ENCODE measurements at places on chromosomes 7 and 10. TPM values are rescaled to one million over a fixed set of nuclear protein-coding genes. Genes with fewer than 3 reads are reported as not detected.

The IPMK gene
- total RNA-seq, result 11.0 TPM

The NPSR1 gene
- not detected for total RNA-seq

The TRRAP gene
- 22.4 TPM for total RNA-seq

The SPDYE16 gene
- not detected for total RNA-seq

The NYAP1 gene
- 4.2 TPM for total RNA-seq

The TDRD1 gene
- not detected for total RNA-seq

- DNase-seq, result no peak
Observed at GRCh38 chr10:24866604-24867583, 85.5 kb downstream of the PRTFDC1 start.

GRCh38 chr7:82542665-82543064 lies 99.1 kb upstream of the CACNA2D1 start:
- DNase-seq, result no peak

GRCh38 chr7:133349101-133349500 lies 96.2 kb downstream of the EXOC4 start:
- no peak for DNase-seq

- no peak for DNase-seq
Observed at GRCh38 chr10:35470925-35471315, 134.2 kb upstream of the GJD4 start.

GRCh38 chr10:101146392-101147251 lies 15.5 kb downstream of the TLX1 start:
- DNase-seq, result no peak

DNA sequence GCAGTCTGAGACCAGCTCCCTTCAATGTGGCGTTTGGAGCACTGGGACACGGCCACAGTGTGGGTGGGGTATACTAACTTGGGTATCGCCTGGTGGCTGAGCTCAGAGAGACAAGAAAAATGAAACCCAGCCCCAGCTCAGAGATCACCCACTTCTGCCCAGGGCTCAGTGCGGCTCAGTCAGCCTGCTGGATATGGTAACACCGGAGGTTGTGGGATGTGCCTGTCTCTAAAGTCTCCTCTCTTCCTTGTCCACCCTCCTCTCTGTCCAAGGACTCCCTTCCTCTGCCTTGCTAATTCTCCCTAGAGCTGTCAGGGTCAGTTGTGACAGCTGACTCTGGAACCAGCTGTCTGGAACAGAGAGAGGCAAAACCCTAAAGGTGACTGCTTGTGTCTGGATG lies 149.1 kb downstream of the PTPN20 start:
- DNase-seq, result no peak

- DNase-seq, result peak; percentile 59
Observed at GRCh38 chr7:44073664-44074348, 8.4 kb upstream of the PGAM2 start.

DNA sequence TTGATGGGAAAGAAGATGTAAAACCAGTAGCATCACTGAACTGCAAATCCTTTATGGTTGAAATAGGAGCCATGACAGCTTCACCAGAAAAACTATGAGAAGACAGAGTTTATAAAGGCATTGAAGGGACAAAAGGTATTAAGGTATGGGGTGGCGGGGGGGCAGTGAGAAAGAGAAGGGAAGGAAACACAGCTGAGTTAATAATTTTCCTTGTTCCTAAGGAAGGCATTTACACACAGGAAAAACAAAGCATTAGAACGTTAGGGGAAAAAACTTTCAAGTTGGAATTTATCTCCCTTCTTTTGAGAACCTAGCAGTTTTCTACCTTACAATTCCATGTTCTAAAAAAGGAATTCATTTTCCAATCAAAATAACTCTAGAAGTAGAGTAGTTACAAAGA lies 4.4 kb downstream of the LARP4B start:
- DNase-seq, result no peak

DNA sequence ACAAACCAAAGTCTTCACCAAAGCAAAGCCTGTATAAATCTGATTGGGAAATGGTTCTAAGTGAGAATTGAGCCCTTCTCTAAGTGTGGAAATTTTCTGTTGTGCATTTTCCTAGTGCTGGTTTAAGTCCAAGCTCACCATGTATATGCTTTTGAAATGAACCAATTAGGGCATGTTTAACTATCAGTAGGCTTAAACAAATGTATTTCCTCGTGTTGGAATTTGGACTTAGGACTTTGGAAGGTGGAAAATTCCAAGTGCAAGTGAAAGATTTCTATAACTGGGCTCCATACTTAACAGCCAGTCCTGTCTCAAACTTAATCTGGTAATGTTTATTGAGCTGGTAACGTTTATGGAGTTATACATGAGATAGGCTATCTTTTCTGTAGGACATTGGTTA lies 28.5 kb downstream of the CCNY start:
- no peak for DNase-seq

DNA sequence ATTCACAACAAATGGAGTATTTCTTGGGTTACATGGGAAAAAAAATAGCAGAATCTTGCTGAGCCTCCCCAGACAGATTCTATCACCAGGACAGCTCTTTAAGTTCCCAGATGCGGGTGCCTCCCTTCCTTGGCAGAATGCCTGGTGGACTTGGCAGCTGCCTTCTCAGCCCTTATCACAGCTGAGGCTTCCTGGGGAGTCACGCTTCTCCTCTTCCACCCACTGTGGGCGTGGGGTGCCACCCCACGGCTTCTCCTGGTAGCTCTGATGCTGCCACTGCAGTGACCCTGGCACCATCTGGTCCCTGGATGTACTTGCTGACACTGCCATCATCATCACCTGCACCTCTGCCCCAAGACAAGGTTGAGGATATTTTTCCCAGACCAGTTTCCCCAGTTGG lies 16.2 kb upstream of the NME8 start:
- DNase-seq, result peak; percentile 5

GRCh38 chr10:129030603-129030895 lies 436.5 kb upstream of the MGMT start:
- no peak for DNase-seq

DNA sequence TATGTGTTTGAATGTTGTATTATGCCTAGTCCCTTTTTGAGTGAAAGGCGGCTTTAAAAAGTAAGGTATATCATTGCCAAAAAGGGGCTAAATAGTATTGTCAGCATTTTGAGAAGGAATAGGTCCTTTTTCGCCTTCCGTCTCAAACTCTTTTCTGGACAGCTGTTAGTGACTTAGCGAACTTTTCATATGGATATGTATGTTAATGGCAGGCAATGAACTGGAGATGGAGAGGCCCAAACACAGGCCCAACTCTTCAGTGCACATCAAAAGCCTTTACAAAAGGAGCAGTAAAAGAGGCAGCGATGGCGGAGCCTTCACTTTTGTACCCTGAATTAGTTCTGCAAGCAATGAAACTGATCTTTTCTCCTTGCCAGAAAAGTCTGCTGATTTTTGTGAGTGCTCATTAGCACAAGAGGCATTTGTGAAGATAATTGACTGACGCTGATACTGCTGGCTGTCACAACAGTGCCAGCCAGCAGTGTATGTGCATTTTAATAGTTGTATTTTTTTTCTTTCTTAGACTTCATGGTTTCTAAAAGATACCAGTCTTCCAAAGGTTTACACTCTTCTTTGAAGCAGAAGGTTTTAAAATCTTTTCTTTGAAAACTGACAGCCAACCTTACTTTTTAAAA lies 243.7 kb upstream of the SP8 start:
- no peak for DNase-seq

- no peak for DNase-seq
Observed at GRCh38 chr7:117673367-117673766, 193.5 kb downstream of the CFTR start.

All from pulmonary artery endothelial cell (primary cell).